NCI-H446 treated with DMSO at 0.1 percent for 48 hours (cell line): ENCODE measurements at places on chromosomes 7 and 10.
A peak's percentile ranks its signal among the peaks of the same experiment; 100 is the strongest.

GRCh38 chr7:107037717-107038603 is 6.5 kb upstream of the PRKAR2B start:
- no peak for DNase-seq

DNA sequence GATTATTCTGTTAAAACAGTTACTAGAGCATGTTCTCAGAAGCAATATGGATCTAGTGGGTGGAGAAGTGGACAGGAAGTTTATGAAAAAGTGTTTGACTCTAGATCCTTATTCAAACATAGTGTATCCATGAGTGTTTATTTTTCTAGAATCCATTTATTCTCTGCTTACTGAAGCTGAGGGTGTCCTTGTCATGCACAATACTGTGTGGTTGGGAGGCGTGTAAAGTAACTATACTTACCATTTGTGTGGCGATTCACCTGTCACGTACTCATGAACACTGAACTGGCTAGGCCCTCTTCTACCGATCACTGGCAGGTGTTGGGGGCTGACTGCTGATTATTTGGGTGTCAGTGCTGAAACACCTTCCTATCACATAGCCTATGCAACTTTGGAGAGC is 74.0 kb downstream of the POU6F2 start:
- no peak for DNase-seq

- no peak for DNase-seq
Observed at GRCh38 chr7:123431075-123431614, 103.2 kb downstream of the IQUB start.

GRCh38 chr10:77400033-77400432 is 237.6 kb downstream of the KCNMA1 start:
- no peak for DNase-seq

DNA sequence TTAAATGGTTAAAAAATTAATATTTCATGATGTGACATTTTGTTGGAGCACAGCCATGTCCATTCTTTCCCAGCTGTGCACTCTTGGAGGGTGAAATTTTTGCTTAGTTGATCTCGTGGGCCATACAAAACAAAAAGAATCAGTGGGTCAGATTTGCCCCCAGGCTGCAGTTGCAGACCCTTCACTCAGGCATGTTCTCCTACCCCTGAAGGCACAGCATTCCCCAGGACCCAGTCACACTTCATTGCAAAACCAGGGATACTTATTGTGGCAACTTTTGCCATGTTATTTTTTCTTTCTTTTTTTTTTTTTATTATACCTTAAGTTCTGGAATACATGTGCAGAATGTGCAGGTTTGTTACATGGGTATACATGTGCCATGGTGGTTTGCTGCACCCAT is 6.0 kb downstream of the TAS2R40 start:
- DNase-seq: no peak

- DNase-seq: no peak
Observed at GRCh38 chr7:40922316-40922670, 780.6 kb downstream of the INHBA start.

- peak; percentile 75 for DNase-seq
Observed at GRCh38 chr10:110032801-110033700, 25.3 kb downstream of the ADD3 start.

GRCh38 chr10:128499956-128500355 is 373.7 kb upstream of the MKI67 start:
- no peak for DNase-seq

DNA sequence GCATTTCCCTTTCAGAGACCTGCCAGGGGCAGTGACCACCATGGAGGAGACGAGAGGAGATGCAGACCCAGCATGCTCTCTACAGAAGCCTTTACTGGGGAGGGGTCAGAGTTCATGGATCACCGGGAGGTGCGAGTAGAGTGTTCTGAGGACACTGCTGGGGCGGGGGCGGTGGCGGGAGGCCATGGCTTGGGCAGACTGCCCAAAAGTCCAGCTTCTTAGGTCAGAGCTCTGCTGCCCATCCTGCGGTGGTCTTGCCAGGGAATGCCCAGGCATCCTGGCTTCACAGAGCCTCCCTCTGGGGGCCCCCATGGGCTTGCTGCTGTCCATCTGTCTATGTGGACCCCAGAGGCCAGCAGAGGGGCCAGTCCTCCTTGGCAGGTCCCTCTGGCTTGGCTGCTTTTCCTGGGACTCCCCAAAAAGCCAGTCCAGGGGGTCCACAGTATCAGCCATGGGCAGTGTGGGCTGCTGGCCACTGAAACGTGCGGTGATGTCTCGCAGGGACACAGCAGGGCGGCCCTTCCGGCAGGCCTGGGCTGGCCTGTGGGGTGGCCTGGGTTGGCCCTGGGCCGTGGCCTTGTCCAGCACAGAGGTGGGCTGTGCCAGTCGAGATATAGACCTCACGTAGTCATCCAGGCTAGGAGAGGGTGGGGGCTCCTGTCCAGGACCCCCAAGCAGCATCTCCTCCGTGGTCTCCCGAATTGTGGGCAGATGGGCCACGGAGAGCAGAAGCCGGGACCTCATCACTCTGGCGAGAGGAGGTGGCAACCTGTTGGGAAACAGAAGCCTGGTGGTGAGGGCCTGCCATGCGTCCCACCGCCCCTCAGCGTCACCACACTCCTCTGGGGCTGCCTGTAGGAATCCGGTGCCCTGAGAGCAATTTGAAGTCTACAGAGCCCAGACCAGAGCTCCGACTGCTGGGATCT is 1.1 kb downstream of the DEPP1 start:
- DNase-seq: no peak

- no peak for DNase-seq
Observed at GRCh38 chr10:6019796-6020195, 42.4 kb downstream of the IL2RA start.

- no peak for DNase-seq
Observed at GRCh38 chr7:69002416-69002815, 595.9 kb upstream of the AUTS2 start.

GRCh38 chr10:43125881-43126731 is 12.1 kb upstream of the CSGALNACT2 start:
- no peak for DNase-seq

DNA sequence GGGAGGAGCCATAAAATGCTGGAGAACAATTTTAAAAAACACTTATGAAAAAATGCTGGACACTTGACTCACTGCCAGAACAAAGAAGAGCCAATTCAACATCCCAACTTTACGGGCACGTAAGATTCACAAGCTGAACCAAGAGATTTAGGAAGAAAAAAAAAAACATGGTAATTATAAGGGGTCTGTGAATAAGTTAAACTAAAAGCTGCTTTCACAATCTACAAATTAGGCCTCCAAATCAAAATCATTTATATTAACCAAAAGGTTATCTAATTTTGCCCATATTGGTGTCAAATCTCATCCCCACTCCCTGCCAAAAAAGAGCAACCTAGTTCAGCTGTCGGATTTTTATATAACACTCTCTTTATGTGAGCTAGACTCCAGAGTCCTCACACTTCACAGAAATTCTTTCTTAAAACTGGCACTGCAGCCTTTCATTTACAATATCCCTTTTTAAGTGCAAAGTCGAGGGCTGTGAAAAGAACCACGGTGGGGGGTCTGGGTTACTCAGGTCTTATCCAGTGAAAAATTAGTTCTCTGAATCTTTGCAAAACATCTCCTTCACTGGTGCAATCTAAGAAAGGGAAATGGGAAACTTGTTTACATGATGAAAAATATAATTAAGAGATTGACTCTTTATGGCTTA is 30.4 kb upstream of the DGKI start:
- no peak for DNase-seq
